ENCODE measurements at places on chromosomes 5 and 9.
A peak's percentile ranks its signal among the peaks of the same experiment; 100 is the strongest.

GRCh38 chr9:83034026-83034425, 28.9 kb downstream of the RASEF start:
- no peak for DNase-seq

GRCh38 chr9:106616851-106617345, 246.1 kb upstream of the ZNF462 start:
- no peak for DNase-seq

GRCh38 chr9:114811301-114811700, 5.5 kb upstream of the TNFSF15 start:
- no peak for DNase-seq

DNA sequence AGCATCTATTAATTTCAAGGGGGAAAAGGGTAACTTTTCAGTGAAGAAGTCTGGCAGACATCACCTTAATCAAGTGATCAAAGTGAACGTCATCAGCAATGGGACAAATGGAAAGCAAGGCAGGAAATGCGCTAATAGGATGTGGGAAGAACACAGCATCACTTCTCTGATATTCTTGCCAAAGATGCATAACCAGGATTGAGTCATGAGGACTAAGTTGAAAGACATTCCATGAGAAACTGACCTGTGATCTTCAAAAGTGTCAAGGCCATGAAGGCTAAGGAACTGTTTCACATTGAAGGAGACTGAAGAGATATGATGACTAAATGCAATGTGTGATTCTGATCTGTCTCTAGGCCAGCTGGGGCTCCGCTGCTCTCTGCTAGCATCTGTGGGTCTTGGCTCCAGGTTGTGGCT, 92.9 kb downstream of the NDFIP1 start:
- DNase-seq: no peak

GRCh38 chr5:119343766-119344165, 12.1 kb upstream of the TNFAIP8 start:
- peak; percentile 57 for DNase-seq

Measured in activated T-helper 9 cell treated with anti-CD3 and anti-CD28 coated beads, Interleukin-2, amount 50 U/mL, for 16 hours (primary cell).